MCF 10A (cell line): ENCODE measurements at places on chromosomes 12 and 14.

- no peak for DNase-seq
These were observed 11.1 kb downstream of the ARF3 start for GRCh38 chr12:48946205-48946604.

GRCh38 chr14:87030197-87030596 lies 962.8 kb downstream of the GALC start:
- peak; percentile 28 for DNase-seq

DNA sequence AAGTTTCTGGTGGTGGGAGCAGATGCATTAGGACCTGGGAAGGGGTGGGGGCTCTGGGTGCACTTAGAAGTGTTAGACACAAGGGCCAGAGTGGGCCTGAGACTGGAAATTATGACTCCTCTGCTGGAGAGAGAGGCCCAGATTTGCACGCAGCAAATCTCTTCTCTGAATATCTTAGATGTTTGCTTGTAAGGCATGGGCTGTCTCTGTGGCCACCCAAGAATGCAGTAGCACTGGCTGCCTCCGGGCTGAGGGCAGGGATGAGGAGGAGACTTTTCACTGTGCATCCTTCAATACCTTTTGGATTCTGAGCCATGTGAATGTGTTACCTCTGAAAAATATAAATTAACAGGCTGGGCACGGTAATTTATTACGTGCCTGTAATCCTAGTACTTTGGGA lies 14.0 kb upstream of the RABGGTA start:
- no peak for DNase-seq

- DNase-seq, result no peak
These were observed 205.4 kb downstream of the RASSF9 start for GRCh38 chr12:85630851-85631250.
